ENCODE measurements at places on chromosomes 5 and 9.

GRCh38 chr9:130138791-130139190 lies 33.4 kb upstream of the NCS1 start:
- peaks cover 53% of the 10 kb centered on the region for H3K4me1 ChIP-seq
- DNase-seq = no peak
- H3K27ac ChIP-seq = peak overlapping the region; percentile 78
- H3K4me3 ChIP-seq = peak overlapping the region; percentile 28

- H3K4me3 ChIP-seq = no peak overlapping the region
- H3K36me3 ChIP-seq = peaks cover 81% of the 10 kb centered on the region
- no peaks in the 10 kb centered on the region for H3K27me3 ChIP-seq
- DNase-seq = no peak
- H3K27ac ChIP-seq = no peak overlapping the region
Measured at GRCh38 chr9:92846662-92847145, 31.1 kb downstream of the ZNF484 start.

DNA sequence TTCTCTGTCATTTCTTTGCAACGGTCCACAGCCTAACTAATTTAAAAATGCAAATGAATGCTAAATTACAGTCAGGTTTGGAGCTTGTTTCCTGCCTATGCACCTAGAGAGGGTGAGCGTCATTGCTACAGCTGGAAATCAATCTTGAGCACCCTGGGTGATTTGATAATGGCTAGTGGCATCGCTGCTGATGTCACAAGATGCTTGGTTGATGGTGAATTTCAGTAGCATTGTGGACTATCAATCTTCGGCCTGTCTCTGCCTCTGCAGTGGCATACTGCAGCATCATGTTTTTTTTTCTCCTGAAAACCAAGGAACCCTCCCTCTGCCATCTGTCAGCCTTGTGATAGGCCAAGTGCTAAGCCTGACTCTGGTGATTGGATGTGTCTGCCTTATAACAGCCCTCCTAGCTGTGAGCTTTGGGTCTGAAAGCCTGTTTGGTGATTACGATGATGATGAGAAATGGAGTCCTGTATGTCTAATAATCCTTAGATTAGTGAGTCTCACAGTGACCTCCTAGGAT lies 75.3 kb downstream of the NMUR2 start:
- no peak overlapping the region for H3K4me3 ChIP-seq
- no peaks in the 10 kb centered on the region for H3K27me3 ChIP-seq
- H3K4me1 ChIP-seq = no peaks in the 10 kb centered on the region

- H3K27ac ChIP-seq = no peak overlapping the region
- H3K4me1 ChIP-seq = peaks cover 8% of the 10 kb centered on the region
- no peak overlapping the region for H3K4me3 ChIP-seq
- DNase-seq = no peak
- peaks cover 5% of the 10 kb centered on the region for H3K36me3 ChIP-seq
Measured at GRCh38 chr9:35844628-35845270, 15.7 kb downstream of the TMEM8B start.

GRCh38 chr5:92990771-92991170 lies 590.2 kb downstream of the NR2F1-AS1 start:
- no peaks in the 10 kb centered on the region for H3K27me3 ChIP-seq
- peaks cover 10% of the 10 kb centered on the region for H3K36me3 ChIP-seq
- no peak overlapping the region for H3K4me3 ChIP-seq
- no peak overlapping the region for H3K27ac ChIP-seq
- H3K4me1 ChIP-seq = peaks cover 32% of the 10 kb centered on the region

DNA sequence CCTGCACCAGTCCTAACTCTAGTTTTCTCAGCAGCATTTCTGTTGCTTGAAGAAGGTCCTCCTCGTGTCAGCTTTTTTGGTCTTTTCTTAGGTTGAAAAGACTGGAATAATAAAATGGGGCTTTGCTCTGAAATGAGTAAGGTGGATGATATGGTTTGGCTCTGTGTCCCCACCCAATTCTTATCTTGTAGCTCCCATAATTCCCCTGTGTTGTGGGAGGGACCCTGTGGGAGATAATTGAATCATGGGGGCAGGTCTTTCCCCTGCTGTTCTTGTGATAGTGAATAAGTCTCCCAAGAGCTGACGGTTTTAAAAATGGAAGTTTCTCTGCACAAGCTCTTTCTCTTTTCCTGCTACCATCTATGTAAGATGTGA lies 53.6 kb downstream of the LIX1 start:
- no peak for DNase-seq
- H3K4me1 ChIP-seq = no peaks in the 10 kb centered on the region
- peaks cover 5% of the 10 kb centered on the region for H3K36me3 ChIP-seq
- no peak overlapping the region for H3K4me3 ChIP-seq

DNA sequence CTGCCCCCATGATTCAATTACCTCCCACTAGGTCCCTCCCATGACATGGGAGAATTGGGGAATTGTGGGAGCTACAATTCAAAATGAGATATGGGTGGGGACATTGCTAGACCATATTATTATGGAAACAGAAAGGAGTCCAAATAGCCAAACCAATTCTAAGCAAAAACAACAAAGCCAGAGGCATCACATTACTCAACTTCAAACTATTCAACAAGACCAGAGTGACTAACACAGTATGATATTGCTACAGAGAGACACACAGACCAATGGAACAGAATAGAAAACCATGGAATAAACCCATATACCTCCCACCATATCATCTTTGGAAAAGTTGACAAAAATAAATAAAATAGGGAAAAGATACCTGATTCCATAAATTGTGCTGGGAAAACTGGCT lies 710.5 kb upstream of the CDH9 start:
- no peak for DNase-seq
- no peak overlapping the region for H3K27ac ChIP-seq
- peaks cover 10% of the 10 kb centered on the region for H3K36me3 ChIP-seq
- H3K4me3 ChIP-seq = no peak overlapping the region
- no peaks in the 10 kb centered on the region for H3K27me3 ChIP-seq

GRCh38 chr9:84499969-84500582 lies 159.5 kb upstream of the SLC28A3 start:
- no peak overlapping the region for H3K27ac ChIP-seq
- no peaks in the 10 kb centered on the region for H3K4me1 ChIP-seq
- H3K36me3 ChIP-seq = no peaks in the 10 kb centered on the region
- DNase-seq = no peak

DNA sequence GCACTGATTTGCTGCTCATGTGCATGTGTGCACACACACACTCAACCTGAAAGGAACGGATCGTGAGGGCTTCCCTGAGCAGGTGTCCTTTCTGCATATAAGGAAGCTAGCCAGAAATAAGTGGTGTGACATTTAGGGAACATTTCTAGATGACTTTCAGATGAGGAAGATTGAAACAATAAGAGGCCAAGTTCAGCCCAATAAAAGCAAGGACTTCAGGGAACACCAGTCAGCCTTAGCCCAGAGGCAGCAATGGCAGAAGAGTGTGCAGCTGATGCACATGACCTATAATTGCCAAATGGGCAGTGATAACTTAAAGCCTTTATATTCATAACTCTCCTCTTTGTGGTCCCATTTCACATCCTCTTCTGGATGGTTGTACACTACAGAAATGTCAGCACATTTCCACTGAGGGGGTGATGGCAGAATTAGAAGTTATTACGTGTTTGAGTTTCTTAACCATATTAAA lies 255.5 kb downstream of the TRIM32 start:
- H3K36me3 ChIP-seq = no peaks in the 10 kb centered on the region
- peaks cover 32% of the 10 kb centered on the region for H3K27me3 ChIP-seq
- no peak overlapping the region for H3K4me3 ChIP-seq
- no peak for DNase-seq
- no peaks in the 10 kb centered on the region for H3K4me1 ChIP-seq

GRCh38 chr5:127796211-127796610 lies 93.0 kb downstream of the CCDC192 start:
- H3K36me3 ChIP-seq = peaks cover 5% of the 10 kb centered on the region
- H3K27ac ChIP-seq = no peak overlapping the region
- H3K4me1 ChIP-seq = peaks cover 11% of the 10 kb centered on the region
- H3K4me3 ChIP-seq = no peak overlapping the region

GRCh38 chr9:131429121-131430012 lies 35.5 kb downstream of the PRRC2B start:
- no peaks in the 10 kb centered on the region for H3K27me3 ChIP-seq
- H3K27ac ChIP-seq = no peak overlapping the region
- H3K4me3 ChIP-seq = peak overlapping the region; percentile 31

GRCh38 chr5:152560512-152561137 lies 155.5 kb upstream of the NMUR2 start:
- peaks cover 5% of the 10 kb centered on the region for H3K4me1 ChIP-seq
- no peak overlapping the region for H3K27ac ChIP-seq
- no peaks in the 10 kb centered on the region for H3K27me3 ChIP-seq
- peak; percentile 69 for DNase-seq
- H3K36me3 ChIP-seq = no peaks in the 10 kb centered on the region

- no peak overlapping the region for H3K27ac ChIP-seq
- H3K4me3 ChIP-seq = no peak overlapping the region
- peaks cover 25% of the 10 kb centered on the region for H3K27me3 ChIP-seq
- no peaks in the 10 kb centered on the region for H3K36me3 ChIP-seq
Measured at GRCh38 chr9:289121-289520, 74.5 kb downstream of the DOCK8 start.

GRCh38 chr5:88550736-88551135 lies 282.1 kb upstream of the TMEM161B start:
- no peaks in the 10 kb centered on the region for H3K36me3 ChIP-seq
- peaks cover 17% of the 10 kb centered on the region for H3K4me1 ChIP-seq
- H3K4me3 ChIP-seq = no peak overlapping the region
- H3K27ac ChIP-seq = no peak overlapping the region
- H3K27me3 ChIP-seq = no peaks in the 10 kb centered on the region

- H3K27ac ChIP-seq = no peak overlapping the region
- no peak for DNase-seq
- H3K27me3 ChIP-seq = no peaks in the 10 kb centered on the region
- no peak overlapping the region for H3K4me3 ChIP-seq
Measured at GRCh38 chr9:130627051-130627450, 37.3 kb upstream of the PRDM12 start.

- peaks cover 3% of the 10 kb centered on the region for H3K36me3 ChIP-seq
- peaks cover 2% of the 10 kb centered on the region for H3K27me3 ChIP-seq
- H3K27ac ChIP-seq = no peak overlapping the region
- DNase-seq = no peak
Measured at GRCh38 chr9:76194896-76195295, 199.3 kb downstream of the RFK start.

Data from neural crest cell (in vitro differentiated cells).